ENCODE measurements at places on chromosomes 16 and 17. TPM values are rescaled to one million over a fixed set of nuclear protein-coding genes. Genes with fewer than 3 reads are reported as not detected.

Gene MYH8
- not detected for total RNA-seq

Gene DPEP2
- not detected for total RNA-seq

Gene EVI2A
- 1.6 TPM for total RNA-seq

Gene ITGB3
- total RNA-seq: 2.3 TPM

Gene GPR139
- total RNA-seq: not detected

Gene CCL16
- not detected for total RNA-seq

Gene CLDN7
- 88.0 TPM for total RNA-seq

Gene TAC4
- not detected for total RNA-seq

Gene KRT222
- total RNA-seq: 0.28 TPM

Gene KRT32
- total RNA-seq: not detected

Gene EPX
- total RNA-seq: not detected

Gene SLFN14
- not detected for total RNA-seq

Gene MAPT
- total RNA-seq: 2.0 TPM
